Epithelial cell of proximal tubule (primary cell): ENCODE measurements at places on chromosomes 2 and 18. TPM values are rescaled to one million over a fixed set of nuclear protein-coding genes. Genes with fewer than 3 reads are reported as not detected.

MAPK4 gene
- 0.36 and 1.3 TPM in 2 replicates for total RNA-seq

ALPG gene
- total RNA-seq = not detected in 2 replicates

PRKAG3 gene
- not detected in 2 replicates for total RNA-seq

CCDC142 gene
- total RNA-seq = 3.9 and 5.8 TPM in 2 replicates

SATB2 gene
- total RNA-seq = 1.8 and 2.7 TPM in 2 replicates

HRH4 gene
- 0.12 TPM in 1 of 2 replicates, not detected in the other for total RNA-seq

EN1 gene
- not detected in 2 replicates for total RNA-seq

TUBB8B gene
- total RNA-seq = not detected in 2 replicates

SCN1A gene
- total RNA-seq = not detected in 2 replicates

NTSR2 gene
- not detected in 2 replicates for total RNA-seq

ACVR1C gene
- total RNA-seq = 0.07 and 0.23 TPM in 2 replicates
